ENCODE measurements at places on chromosomes 3 and 15. TPM values are rescaled to one million over a fixed set of nuclear protein-coding genes. Genes with fewer than 3 reads are reported as not detected.
A peak's percentile ranks its signal among the peaks of the same experiment; 100 is the strongest.

The TICRR gene
- 0.24 TPM for total RNA-seq

- H3K27me3 ChIP-seq, result no peaks in the 10 kb centered on the region
- no peaks in the 10 kb centered on the region for H3K36me3 ChIP-seq
- H3K27ac ChIP-seq, result no peak overlapping the region
- no peaks in the 10 kb centered on the region for H3K4me1 ChIP-seq
- H3K4me3 ChIP-seq, result no peak overlapping the region
- DNase-seq, result no peak
Measured at GRCh38 chr3:113084777-113085176, 94.0 kb downstream of the GTPBP8 start.

DNA sequence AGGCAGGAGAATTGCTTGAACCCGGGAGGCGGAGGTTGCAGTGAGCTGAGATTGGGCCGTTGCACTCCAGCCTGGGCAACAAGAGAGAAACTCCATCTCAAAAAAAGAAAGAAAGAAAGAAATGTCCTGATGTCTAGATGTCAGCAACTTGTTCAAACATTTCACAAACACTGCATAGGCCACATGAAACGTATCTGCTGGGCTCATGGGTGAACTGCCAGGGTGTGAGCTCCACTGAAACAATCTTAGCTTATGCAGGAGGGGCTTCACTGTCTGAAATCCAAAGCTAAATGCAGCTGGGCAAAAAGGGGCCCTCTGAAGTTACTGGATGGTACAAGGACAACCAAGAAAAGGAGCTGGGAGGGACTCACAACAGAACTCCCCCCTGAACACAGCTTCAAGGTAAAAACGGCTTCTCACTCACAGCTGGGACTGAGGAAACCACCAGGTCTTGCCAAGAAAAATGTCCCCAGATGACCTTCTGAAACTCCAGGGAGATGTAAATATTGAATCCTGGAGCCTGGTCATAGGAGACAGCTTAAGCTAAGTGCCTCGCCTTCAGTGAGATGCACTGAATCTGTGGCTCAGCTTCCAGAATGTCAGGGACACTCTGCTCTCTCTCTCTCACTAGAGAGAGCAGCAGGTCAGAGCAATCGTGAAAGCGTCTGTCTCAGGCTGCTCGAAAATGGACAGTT, 31.9 kb downstream of the SEC61A1 start:
- no peak for DNase-seq
- H3K4me1 ChIP-seq, result peaks cover 50% of the 10 kb centered on the region
- H3K4me3 ChIP-seq, result no peak overlapping the region
- H3K36me3 ChIP-seq, result no peaks in the 10 kb centered on the region
- H3K27me3 ChIP-seq, result no peaks in the 10 kb centered on the region

DNA sequence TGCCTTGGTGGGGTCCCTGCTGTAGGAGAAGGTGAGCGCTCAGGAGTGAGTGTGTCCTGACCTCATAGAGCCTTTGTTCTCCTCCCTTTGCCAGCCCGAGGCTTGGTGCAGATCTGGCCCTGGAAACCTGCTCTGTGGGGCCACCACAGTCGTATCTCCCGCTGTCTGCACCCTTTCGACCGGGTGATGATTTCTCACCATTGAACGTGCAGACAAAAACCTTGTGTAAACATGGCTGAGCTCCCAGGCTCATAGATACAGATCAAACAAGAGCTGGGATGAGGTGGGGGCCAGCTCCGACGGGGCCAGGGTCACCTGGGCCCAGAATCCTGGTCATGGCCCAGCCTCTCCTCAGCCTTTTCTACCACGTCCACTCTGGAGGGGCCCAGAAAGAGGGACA, 34.6 kb upstream of the ESYT3 start:
- H3K4me3 ChIP-seq, result no peak overlapping the region
- no peak overlapping the region for H3K27ac ChIP-seq
- no peaks in the 10 kb centered on the region for H3K36me3 ChIP-seq
- DNase-seq, result no peak

GRCh38 chr3:10992017-10992942, at the start of gene SLC6A1:
SLC6A1 (plus strand) TSS chr3:10992748; CDS start chr3:11017212, 24,464 bp downstream.
- H3K27ac ChIP-seq, result peak within 1 kb of the TSS; percentile 65
- H3K4me1 ChIP-seq, result peaks cover 52% of the 10 kb centered on the region
- H3K36me3 ChIP-seq, result no peaks in the 10 kb centered on the region
- peak; percentile 64 for DNase-seq
- peak within 1 kb of the TSS; percentile 70 for H3K4me3 ChIP-seq

- H3K36me3 ChIP-seq, result no peaks in the 10 kb centered on the region
- H3K4me1 ChIP-seq, result peaks cover 3% of the 10 kb centered on the region
- no peak overlapping the region for H3K27ac ChIP-seq
- H3K27me3 ChIP-seq, result no peaks in the 10 kb centered on the region
- H3K4me3 ChIP-seq, result no peak overlapping the region
Measured at GRCh38 chr3:129615751-129616281, 9.3 kb upstream of the PLXND1 start.

Data from right lobe of liver (tissue), 6 donors.